Thoracic aorta (tissue), 2 donors: ENCODE measurements at places on chromosomes 7 and 10. TPM values are rescaled to one million over a fixed set of nuclear protein-coding genes. Genes with fewer than 3 reads are reported as not detected.

The ECHDC3 gene
- 21.2 TPM for total RNA-seq

The NPFFR1 gene
- total RNA-seq: not detected

The ASAH2 gene
- 0.41 TPM for total RNA-seq

The SLC25A40 gene
- 13.5 TPM for total RNA-seq

The NRG3 gene
- total RNA-seq: 0.41 TPM

- DNase-seq: no peak
Measured at GRCh38 chr10:93235686-93236085, 162.0 kb downstream of the CYP26A1 start.

DNA sequence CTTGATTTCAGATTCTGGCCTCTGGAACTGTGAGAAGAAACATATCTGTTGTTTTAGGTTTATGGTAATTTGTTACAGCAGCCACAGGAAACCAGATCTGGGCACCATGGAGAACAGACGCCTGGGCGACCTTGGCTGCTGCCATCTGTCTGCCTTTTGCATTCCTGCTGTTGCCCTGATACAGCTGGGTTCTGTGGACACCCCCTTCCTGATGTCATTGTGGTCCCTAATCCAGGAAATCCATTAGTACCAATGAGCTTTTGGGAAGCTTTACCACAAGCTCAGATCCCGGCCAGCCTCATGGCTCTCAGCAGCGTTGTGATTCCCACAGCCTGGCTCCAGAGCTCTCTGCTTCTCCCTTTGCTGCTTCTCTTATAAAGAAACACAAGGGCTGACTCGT lies 174.2 kb upstream of the NPS start:
- DNase-seq: no peak

- DNase-seq: no peak
Measured at GRCh38 chr10:128221117-128221516, 94.9 kb upstream of the MKI67 start.

DNA sequence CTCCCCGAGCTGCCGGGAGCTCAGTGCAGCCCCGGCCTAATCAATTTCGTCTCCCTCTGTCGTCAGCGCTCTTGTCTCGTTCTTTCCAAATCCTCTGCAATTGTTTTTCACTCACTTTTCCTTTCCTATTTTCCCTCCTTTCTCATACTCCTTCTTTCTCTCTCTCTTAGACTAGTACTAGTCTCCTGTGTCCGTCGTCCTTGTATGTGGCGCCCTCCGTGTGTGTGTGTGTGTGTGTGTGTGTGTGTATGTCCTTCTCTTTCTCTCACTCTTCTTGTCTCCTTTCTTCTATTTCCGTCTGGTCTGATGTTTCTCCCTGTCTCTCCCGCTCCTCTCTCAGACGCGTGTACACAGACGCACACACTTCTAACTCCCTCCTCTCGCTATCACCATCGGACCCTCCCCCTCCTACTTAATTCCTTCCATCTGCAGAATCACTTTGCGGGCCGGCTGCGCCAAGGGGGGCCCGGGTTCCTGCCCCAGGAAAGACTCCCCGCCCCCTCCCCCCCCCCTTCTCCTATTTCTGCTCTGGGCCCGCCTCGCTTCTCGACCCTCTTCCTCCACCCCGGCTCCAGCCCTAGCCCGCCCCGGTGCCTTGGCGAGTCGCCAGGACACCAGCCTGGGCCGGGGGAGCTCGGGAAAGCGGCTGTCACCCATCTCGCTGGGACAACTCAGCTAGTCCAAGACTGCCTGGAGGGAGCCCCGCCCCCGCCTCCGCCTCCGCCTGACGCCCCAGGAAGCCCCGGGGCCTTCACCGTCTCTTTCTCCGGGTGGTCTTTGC lies 743 bp upstream of the ZCCHC24 start:
- DNase-seq: no peak

DNA sequence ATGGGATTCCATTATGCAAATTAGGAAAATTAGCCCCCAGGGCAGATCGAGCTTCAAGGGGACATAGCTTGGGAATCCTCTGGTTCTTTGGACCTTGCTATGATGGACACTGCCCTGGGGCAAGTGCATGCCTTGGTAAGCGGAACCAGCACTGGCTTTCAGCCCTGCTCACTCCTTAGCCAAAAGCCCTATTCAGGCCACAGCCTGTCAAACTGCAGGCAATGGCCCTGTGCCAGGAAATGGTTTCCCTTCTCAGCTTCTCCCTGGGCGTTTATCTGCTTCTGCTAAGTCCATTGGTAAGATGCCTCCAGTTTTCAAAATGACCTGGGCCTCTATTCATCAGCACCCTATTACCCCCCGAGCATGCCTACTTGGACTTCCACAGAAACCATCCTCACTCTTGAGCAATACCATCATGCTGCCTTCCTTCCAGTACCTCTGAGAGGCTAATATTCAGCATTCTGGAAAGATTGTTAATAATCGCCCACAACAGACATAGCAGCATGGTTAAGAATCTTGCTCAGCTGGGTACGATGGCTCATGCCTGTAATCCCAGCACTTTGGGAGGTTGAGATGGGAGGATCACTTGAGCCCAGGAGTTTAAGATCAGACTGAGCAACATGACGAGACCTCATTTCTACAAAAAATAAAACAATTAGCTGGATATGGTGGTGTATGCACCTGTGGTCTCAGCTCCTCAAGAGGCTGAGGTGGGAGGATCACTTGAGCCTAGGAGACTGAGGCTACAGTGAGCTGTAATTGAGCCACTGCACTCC lies 918.6 kb upstream of the AUTS2 start:
- DNase-seq: no peak

DNA sequence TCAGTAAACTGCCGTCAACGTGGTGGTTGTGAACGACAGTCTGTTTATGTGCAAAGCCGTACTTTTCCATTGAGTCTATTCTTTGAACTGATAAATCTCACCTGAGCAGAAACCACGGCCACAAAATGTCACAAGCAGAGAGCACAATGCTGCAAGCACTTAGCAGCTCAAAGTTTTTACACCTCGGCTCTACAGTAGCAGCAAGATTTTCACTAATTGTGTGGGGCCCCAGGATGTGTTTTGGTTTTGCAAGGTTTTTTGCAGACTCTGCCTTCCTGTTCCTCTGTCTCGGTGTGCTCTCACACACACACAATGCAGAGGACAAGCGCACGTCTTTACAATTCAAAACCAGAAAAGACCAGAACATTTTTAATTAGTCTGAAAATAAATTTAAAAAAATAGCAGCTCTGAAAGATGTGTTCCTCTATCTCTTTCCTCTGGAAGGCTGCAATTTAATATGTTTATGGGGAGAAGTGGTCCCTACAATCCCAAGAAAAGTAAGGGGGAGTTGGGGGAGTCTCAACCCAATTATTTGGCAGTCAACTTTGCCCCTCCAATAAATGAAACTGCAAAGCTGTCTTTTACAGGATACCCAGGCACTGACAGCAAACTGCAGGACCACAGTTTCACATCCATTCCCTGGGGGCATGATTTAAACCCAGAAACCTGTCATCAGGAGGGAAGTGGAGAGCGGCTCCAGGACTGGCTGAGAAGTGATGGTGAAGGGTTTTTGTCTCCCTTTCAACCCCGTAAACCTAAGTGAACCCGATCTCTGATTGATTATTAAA lies 73.8 kb upstream of the SFMBT2 start:
- DNase-seq: no peak

DNA sequence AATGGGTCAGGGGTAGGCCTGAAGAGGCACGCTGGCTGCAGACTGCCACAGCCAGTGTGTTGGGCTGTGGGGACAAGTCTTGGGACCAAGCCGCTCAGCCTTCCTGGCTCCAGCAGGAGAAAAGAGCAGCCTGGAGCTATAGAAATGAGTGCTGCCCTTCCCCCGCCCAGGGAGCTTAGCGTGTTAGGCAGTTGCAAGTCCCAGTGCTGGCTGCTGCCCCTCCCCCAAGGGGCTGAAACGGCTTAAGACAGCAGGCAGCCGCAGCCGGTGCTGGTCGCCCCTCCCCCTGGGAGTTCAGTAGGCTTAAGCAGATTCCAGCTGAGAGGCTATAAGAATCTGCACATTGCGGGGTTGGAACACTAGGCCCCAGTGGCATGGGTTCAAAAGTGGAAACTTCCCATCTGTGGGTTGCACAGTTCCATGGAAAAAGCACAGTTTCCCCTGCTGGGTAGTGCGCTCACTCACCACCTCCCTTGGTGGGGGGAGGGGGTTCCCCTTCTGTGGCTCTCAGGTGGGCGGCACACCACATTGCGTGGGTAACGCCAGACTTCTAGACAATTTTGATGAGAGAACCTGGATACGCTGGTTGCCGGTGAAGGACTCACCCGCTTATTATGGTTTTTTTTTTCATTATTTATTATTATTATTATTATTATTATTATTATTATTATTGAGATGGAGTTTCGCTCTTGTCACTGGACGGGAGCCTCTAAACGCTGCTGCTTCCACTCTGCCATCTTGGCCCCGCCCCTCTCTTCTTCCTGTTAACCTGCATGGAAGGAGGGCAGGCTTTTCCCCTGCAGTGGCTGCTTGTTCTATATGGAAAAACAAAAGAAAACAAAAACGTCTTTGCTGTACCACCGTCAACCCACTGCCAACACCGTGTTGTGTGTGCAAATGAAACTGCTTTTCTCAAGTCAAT lies 151.1 kb downstream of the CXCL12 start:
- DNase-seq: no peak

DNA sequence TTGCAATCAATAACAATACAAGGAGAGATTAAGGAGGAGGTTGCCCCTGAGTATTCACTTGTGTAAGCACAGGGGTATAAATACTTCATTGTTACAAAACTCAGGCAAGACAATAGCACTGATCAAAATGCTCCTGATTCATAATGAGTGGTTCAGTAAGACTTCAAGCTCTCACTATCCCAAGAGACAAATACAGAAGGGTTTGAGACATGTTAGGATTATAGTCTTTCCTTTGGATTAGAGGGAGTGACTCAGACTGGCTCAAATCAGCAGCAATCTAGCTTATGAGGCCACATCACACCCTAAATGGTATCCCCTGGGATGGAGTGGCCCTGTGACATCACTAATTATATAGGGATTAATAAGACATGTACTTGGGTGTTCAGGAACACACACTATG lies 167.2 kb upstream of the HGF start:
- DNase-seq: no peak

DNA sequence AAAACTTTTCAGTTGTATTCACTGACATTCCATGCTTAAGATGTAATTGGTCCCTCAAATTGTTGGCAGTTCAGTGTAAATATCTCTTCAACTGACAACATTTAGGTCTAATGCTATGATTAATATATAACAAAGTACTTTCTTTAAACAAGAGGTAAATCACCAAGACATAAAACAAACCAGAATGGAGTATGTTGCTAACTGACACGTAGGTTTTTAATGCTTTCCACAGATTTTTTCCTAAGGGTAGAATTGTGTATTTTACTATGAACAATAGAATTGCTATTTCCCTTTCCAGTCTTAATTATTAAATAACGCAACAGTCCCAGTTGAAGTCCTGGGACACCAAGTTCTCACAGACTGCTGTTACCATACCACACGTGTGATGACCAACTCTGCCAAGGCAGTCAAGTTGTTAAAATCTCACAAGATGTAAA lies 4.1 kb downstream of the JCAD start:
- DNase-seq: no peak

- no peak for DNase-seq
Measured at GRCh38 chr7:24478137-24478655, 95.1 kb upstream of the PALS2 start.

GRCh38 chr10:47184273-47184672 lies 115.7 kb upstream of the GDF10 start:
- DNase-seq: no peak

GRCh38 chr7:40786909-40787308 lies 652.1 kb downstream of the SUGCT start:
- DNase-seq: no peak
